ENCODE measurements at places on chromosomes 7 and 10.

DNA sequence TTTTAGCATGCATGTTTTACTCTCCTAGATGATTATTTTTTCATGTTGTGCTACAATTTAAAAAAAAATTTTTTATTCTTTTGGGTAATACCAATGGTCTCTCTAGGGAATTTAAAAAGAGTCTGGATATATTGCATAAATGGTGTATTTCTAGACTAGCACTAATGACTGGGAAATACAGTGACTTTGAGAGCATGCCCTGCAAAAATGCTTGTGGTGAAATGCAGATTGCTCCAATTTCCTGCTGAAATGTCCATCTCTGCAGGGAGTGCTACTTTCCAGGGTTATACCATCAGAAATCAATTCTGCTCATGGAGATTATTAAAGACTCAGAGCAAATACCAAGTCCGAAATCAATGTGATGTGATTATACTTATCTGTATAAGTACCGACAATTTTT is 186.1 kb downstream of the PRKG1 start:
- DNase-seq: no peak

GRCh38 chr7:133650487-133651300 is 397.8 kb downstream of the EXOC4 start:
- DNase-seq: no peak

DNA sequence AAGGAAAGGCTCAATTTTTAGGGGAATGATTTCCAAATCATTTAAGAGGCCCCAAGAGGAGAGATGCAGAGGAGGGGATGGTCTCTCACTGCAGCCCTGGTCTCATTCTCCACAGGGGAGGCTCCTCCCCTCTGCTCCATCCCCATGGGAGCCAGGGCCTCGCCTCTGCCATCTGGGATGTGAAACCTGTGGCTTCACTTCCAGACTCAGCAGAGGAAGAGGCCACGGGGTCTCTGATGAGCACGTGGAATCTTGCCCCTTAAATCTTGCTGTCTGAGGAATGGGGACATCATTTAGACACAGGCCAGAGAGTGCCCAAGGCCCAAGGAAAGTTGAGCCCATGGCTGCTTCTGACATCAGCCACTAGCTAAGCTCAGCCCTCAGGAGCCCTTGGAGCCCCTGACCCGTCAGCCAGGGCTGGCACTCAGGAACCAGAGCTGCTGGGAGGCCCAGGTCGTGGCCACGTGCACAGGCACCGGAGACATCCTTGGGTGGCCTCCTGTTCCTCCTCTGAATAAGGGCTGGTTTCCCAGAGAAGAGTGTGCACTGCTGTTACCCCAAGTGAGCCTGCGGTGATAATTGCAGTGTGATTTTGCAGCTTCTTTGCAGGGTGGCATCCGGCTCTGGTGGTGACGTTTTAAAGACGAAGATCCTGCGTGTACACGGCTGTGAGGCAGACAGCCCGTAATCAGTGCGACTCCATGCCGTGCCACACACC is 50.5 kb downstream of the VIPR2 start:
- DNase-seq: no peak

DNA sequence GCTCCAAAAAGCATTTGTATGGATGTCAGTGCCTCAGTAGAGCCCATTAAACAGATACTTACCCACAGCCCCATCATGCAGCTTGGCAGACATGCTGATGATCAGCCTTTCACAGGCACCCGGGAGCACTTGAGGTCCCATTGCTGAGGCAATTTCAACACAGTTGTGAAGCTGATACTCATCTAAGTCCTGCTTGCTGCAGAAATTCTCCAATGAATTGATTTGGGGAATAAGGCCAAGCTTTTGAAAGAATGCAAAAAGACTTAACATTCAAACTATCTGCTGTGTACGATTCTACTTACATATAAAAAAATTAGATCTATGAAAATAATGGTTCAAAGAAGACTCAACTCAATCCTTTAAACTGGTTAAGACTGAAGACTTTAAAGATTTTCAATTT is 60.5 kb downstream of the LAMB4 start:
- DNase-seq: no peak

DNA sequence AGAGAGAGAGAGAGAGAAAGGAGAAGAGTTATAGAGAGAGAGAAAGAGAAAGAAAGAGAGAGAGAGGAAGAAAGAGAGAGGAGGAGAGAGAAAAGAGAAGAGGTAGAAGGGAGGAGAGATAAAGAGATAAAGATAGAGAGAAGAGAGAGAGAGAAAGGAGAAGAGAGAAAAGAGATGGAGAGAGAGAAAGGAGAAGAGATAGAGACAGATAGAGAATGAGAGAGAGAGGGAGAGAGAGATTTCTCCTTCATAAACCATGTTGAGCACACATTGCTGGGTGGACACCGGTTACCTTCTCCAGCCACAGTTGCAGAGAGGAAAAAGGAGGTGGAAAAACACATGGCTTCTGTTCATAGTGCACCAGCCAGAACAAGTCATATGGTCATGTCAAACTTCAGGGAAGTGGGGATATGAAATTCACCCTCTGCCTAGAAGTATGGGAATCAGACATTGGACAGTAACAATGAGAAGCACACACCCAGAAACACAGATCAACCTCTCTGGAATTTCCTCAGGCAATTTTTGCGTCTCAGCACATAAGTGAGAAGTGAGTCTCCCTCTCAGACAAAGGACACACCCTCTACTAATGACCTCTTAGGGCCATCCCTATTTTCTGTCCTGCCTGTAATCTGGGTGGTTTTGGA is 172.5 kb upstream of the SVIL start:
- DNase-seq: no peak

DNA sequence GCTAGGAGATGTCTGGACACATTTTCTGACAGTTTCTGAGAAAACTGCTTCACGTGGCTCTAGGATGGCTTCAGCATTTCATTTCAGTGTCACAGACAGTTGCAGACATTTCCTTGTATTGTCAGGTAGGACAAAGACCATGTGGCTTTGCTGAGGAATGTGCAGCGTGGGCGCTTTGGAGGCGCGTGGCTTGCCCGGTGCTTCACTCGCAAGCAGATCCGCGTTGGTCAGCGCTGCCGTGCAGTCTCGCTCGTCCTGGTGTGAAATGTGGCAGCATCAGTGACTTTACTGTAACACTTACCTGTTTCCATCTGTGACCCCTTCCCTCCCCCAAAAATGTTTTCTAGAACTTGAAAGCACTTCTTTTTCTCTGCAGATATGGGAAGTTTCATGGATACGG is 340.5 kb downstream of the SDK1 start:
- DNase-seq: no peak

GRCh38 chr10:62437696-62438095 is 63.5 kb downstream of the ZNF365 start:
- no peak for DNase-seq

DNA sequence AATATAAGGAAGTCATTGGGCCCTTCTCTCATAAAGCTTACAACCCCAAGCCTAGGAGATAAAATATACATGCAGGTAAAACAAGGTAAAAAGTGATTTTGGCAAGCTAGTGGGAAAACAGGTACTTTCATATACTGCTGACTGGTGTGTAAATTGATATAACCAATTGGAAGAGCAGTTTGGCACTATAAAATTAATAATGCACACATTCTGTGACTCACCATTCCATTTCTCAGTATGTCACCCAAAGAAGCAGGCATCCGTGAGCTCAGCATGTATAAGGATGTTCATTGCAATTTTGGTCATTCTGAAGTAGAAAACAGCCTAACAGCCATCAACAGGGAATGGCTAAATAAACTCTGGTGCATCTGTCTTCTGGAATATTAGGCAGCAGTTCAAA is 2.9 kb downstream of the MACROH2A2 start:
- DNase-seq: no peak

GRCh38 chr7:159271781-159272180 is 127.1 kb upstream of the VIPR2 start:
- DNase-seq: no peak

DNA sequence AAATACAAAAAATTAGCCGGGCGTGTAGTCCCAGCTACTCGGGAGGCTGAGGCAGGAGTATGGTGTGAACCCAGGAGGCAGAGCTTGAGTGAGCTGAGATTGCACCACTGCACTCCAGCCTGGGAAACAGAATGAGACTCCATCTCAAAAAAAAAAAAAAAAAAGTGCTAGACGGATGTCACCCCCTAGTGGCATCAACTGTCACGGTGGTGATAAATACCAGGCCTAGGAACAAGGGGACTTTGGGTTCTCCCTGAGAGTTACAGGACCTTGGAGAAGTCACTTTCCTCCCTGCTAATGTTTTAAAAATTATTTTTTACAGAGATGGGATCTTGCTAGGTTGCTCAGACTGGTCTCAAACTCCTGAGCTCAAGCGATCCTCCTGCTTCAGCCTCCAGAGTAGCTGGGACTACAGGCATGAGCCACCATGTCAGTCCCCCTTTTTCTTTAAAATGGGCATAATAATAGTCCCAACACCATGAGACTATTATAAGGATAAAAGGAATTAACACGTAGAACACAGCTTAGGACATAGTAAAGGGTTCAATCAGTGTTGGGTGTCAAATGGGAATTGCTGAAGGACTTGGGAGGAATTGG is 2.6 kb upstream of the TMEM130 start:
- no peak for DNase-seq

DNA sequence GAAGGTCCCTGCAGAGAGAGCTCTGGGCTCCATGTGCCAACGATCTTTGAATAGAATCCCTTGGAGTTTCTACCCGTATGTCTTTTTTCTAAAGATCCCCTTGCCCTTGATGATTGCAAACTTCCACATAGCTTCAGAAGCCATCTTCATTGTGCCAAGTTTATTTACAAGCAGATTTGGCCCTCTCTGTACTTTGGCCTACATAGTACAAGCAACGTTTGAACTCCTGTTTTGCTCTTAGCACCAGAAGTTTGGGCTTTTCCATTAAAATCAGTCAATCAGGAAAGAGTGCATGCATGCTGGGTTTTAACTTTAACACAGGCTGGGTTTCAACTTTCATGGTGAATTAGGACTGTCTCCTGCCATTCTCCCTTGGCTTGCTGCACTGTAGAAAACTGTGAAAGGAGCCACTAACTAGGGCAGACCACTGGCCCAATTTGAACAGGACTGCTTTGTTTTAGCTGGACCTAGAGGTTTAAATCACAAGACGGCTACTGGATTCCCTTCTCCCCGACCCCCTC is 557.6 kb upstream of the GALNT17 start:
- no peak for DNase-seq

DNA sequence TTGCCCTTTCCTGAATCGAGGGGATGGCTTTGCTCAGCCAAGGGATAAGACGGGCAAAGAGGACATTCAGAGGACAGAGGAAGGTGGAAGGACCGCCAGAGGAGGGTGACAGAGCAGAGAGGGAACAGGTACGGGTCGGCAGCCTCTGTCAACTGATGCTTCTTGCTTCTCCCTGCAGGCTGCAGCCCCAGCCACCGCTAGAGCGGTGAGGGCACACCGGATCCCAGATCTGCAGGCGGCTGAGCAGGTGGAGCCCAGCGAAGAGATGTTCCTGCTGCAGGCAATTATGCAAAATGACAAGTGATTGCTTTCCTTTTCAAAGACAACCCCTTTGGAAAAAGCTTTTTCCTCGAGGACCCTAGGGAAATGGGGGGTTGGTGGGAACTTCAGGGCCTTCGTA is 181.9 kb upstream of the ANKRD30A start:
- no peak for DNase-seq
